ENCODE measurements at places on chromosomes 11 and 22.

GRCh38 chr22:39289975-39290720, 29.3 kb downstream of the RPL3 start:
- DNase-seq = no peak

GRCh38 chr22:36636916-36637315, 66.6 kb downstream of the CACNG2 start:
- no peak for DNase-seq

DNA sequence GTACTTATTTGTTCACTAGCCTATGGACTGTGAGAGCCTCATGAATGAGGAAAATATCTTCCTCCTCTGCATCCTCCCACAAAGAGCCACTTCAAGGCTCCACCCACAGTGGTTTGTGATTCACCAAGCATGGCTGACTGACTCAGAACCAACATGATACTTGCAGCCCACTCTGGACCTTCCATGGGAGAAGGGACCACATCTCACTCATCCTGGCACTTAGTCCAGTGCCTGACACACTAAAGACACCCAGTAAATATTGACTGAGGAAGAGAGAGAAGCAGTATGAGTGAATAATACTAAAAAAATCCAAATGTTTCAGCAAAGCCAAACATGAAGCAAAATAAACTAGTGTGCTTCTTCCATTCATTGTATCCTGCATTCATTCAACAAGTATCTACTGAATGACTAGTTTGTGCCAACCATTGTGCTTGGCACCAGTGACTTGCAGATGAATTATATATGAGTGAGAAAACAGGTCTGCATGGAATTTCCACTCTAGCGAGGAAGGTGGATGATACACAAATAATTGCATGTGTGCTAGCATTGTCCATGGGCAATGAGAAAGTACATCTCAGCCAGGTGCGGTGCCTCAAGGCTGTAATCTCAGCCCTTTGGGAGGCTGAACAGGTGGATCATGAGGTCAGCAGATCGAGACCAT, 54.9 kb upstream of the BLID start:
- peak; percentile 54 for DNase-seq

- DNase-seq = no peak
Observed at GRCh38 chr11:77046060-77046501, 11.9 kb downstream of the B3GNT6 start.

DNA sequence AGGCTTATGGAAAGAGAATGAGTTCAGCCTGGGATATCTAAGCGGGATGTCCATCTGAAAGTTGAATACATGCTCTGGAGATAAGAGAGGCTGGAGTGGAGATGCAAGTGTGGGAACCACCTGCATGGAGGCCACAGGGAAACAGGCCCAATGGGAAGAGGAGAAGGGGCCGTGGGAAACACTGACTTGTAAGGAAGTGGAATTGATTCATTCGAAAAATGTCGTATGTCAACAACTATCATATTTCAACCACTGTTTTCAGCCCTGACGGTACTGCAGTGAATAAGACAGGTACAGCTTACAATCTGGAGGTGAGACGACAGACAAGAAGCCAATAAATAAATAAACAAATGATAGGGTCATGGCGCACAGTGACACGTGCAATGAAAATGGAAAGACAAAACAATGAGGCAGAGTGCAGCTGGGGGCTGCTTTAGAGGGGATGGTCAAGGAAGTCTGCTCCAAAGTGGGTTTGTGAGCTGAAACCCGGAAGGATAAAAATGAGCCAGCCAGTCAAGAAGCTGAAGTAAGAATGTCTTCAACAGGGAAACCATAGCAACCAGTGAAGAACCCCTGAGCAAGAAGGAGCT, 35.9 kb downstream of the EFCAB6 start:
- DNase-seq = no peak

- DNase-seq = no peak
Observed at GRCh38 chr11:75421035-75421602, 11.9 kb downstream of the KLHL35 start.

- DNase-seq = no peak
Observed at GRCh38 chr22:37242395-37242918, 1.6 kb downstream of the RAC2 start.

DNA sequence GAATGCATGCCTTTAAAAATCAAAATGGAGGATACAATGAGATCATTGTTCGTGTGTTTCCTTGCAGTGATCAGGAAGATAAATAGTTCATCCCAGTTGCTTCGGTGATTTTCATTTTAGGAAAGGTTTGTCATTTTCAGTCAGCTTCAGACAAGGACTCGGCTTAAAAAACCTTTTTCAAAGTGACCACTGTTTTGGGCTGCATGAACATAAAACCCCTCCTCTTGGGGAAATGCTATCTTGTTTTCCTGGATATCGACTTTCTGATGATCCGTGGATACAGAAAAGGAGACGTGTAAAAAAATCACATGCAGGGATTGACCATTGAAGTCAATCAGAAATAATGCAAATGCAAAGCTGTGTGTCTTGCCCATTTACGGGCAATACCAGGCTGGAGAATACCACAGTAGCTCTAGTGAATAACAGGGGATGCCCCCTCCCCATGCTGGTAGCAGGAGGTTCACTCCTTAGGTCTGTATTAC, 146.8 kb downstream of the MAML2 start:
- DNase-seq = no peak

DNA sequence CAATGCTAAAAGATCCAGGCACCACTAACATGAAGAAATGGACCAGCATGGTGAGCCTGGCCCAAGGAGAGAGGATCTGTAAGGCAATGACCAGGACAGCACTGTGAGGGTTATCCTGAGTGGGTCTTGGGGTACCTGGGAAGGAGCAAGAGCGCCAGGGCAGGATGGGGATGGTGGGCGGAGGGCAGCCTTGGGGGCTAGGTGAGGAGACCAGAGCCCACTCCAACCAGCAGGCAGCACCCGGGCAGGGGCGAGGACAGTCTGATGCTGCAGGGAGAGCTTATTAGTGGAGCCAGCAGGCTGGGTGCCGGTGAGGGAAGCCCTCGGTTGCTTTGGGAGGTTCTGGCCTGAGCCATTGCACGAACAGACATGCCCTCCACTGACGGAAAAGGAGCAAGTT, 10.7 kb upstream of the NAP1L4 start:
- DNase-seq = no peak

- no peak for DNase-seq
Observed at GRCh38 chr11:71388637-71389235, 59.5 kb downstream of the DHCR7 start.

Data from GM04504 (cell line).